ELR (cell line): ENCODE measurements at places on chromosomes 7 and 10.

GRCh38 chr7:22195397-22196172, 161.4 kb downstream of the RAPGEF5 start:
- no peak for DNase-seq

DNA sequence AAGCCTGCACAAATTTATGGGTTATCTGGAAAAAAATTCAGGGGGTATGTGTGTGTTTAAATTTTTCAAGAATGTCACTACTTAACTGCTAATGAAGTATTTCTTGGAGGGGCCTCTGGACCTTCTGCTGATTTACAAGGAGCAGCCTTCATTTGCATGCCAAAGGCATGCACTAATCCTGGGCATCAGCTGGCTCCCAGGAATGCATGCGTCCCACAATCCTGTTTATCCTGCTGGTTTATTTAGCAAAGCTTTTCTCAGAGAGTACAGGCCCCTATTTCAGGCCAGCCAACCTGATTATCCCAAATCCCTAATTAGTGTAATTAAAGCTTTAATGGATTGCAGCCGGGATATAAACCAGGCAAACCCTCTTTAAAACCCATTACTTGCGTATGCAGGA, 170.4 kb downstream of the TAX1BP1 start:
- DNase-seq = no peak

DNA sequence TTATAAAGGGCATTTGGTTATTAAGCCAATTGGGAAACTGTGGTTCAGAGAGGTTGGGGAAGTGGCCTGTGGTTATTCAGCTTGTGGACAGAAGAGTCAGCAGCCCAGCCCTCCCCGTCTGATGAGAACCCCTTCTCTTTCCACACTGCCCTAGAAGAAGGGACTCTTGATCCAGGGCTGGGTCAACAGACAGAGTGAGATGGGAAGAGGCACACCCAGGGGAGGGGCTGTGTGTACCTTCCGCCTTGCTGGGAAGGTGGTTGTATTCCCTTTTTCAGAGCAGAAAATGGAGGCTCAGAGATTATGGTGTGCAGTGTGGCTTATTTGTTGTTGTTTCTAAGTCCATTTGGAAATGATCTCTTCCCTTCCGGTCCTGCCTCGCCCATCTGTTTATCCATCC, 103.4 kb downstream of the GRK5 start:
- no peak for DNase-seq

DNA sequence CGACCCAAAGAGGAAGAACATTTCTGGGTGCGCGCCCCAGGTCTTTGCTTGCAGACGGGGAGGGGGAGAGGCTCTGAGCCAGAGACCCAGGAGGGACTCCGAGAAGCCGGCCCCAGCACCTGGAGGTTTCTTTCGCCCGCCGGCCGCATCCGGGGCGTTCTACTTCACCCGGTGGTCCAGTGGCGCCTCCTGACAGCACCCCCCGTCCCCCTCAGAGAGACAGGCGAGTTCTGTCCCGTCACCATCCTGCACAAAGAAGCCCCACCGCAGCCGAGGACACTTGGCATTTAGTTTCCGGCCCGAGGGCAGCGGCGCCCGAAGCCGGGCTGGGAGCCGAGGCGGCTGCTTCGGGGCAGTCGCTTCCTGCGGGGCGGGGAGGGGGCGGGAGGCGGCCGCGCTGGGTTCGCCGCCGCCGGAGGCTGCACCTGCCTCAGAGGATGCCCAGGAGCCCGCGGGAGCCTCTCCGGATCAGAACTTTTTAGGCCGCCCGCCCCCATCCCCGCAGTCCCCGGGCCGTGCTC, at the start of gene TMEM178B:
Gene TMEM178B, plus strand, starts transcription at position 424 of the 521 bp plus-strand sequence.
- no peak for DNase-seq
